ENCODE measurements at places on chromosomes 4 and X.
A peak's percentile ranks its signal among the peaks of the same experiment; 100 is the strongest.

DNA sequence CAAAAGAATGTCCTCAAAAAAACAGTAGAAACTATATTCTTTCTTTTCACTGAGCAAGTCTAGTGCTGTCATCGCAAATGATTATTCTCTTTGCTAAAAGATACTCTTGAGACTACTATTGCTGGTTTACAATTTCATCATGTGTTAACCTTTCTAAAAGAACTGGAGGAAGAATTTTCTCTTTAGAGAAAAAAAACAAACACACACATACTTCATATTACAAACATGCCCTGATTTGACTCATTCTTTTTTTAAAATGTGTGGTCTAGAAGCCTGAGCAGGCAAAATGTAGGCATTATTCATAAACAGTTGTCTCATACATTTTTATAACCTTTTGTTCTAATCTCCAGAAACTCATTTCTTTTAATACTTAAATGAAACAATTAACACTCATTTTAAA is 60.6 kb upstream of the FAT4 start:
- DNase-seq = no peak

- DNase-seq = no peak
Measured at GRCh38 chrX:150935467-150935866, 37.0 kb upstream of the CD99L2 start.

- no peak for DNase-seq
Measured at GRCh38 chr4:159480826-159481225, 377.9 kb downstream of the RAPGEF2 start.

GRCh38 chrX:36930491-36930890 is 77.7 kb upstream of the FAM47C start:
- DNase-seq = no peak

DNA sequence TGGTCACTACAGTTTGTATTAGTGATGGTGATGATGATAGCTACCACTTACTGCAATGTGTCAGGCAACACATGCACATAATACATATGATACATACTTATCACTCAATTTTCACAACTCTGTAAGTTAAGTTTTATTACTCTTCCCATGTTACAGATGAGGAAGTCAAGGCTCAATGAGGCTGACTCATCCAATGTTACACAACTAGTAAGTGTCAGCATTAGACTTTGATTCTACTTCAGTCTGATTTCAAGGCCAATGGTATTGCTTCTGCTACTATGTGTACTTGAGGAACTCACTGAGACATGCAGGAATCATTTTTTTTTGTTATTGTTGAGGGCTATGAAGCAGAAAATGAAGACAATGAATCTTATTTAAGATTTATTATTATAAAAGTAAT is 96.4 kb upstream of the TRPC5OS start:
- peak; percentile 72 for DNase-seq

GRCh38 chrX:15418041-15418706 is 34.0 kb upstream of the VEGFD start:
- DNase-seq = no peak

DNA sequence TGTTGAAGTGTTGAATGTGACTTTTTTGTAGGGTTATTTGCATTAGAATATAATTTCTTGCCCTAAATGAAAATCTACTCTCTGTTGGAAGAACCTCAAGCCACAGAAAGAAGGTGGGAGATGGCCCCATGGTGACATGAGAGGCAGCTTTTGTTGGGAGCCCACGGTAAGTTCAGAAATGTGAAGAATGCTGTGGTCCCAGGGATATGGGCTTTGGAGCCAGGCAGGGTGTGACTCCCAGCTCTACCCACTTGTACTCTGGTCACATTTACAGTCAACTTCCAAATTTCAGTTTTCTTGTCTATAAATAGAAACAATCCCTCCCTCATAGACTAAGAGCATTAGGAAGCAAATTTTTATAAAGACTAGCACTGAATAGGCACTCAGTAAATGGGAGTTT is 177.8 kb downstream of the RAB28 start:
- DNase-seq = no peak

DNA sequence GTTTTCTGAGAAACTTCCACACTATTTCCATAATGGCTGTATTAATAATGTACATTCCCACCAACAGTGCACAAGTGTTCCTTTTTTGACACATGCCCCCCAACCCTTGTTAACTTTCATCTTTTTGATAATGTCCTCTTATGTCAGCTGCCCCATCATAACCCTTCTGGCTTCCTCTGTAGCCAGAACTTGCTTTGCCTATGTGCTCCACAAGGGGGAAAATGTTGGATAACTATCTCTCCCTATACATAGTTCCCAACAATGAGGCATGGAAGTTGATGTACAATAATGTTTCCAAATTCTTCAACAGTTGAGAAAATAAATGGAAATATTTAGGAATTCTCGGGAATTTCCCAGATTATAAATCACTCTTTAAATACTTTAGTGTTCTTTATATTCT is 142.9 kb downstream of the ASB9 start:
- DNase-seq = no peak

DNA sequence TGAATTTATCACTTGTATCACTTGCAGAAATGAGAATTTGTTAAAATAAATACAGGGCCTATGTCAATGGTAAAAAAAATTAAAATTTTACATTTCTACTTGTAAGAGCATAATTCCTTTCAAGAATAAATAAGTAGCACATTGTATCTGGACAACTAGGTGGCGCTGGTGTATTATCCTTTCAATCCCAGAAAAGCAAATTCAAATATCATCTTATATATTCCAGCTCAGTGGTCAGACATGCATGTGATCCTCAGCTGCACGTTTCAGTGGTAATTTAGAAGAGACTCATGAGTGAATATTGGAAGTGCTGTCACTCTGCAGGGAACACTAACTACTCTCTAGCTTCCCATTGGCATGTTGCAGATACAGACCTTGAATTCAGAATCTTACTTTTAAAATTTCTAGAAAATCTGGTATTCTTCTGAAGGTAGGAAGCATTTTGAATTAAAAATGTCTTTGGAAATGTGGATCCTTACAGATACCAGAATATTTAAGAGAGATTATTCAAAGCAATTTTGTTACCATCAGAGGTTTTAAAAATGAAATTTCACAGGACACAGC is 1414.7 kb upstream of the TENM3 start:
- no peak for DNase-seq

- no peak for DNase-seq
Measured at GRCh38 chrX:15465896-15466651, 27.1 kb downstream of the PIR start.

DNA sequence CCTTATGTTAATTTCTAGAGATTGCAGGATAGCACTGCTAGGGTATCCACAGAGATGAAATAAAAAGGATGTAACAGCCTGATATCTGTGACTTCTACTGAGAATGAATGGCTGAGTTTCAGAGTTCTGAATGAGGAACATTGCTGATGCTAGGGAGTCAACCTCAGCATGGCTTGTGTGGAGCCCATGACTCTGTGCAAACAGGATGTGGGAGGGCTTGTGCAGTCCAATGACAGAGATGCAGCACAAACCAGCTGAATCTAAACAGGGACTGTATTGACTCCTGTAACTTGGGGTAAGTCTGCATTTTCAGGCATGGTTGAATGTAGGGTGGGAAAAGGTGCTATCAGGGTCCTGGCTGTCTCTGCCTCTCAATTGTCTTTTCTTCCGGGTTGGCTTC is 5.3 kb upstream of the RASL11B start:
- DNase-seq = peak; percentile 27

- no peak for DNase-seq
Measured at GRCh38 chr4:126991965-126992364, 640.8 kb upstream of the INTU start.

- no peak for DNase-seq
Measured at GRCh38 chr4:173696011-173696410, 166.0 kb upstream of the HAND2 start.

DNA sequence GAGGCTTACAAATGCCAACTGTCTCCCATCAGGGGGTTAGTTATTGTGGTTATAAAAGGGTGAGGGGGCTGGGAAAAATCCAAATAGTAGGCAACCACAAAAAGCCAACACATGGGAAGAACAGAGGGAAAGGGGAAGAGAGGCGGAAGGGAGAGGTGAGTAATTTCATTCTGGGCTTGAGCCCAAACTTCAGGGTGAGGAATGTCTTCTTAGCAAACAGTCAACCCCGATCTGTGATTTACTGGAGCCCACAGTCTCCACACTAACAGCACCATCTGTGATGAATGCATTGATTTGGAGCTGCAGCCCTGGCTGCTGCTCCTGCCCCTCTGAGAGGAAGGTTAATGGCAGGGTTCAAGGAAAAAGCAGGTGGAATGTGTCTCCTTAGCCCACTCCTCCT is 162.2 kb upstream of the GPR101 start:
- DNase-seq = no peak
